Activated gamma-delta T cell (primary cell): ENCODE measurements at places on chromosomes 12 and 14.

DNA sequence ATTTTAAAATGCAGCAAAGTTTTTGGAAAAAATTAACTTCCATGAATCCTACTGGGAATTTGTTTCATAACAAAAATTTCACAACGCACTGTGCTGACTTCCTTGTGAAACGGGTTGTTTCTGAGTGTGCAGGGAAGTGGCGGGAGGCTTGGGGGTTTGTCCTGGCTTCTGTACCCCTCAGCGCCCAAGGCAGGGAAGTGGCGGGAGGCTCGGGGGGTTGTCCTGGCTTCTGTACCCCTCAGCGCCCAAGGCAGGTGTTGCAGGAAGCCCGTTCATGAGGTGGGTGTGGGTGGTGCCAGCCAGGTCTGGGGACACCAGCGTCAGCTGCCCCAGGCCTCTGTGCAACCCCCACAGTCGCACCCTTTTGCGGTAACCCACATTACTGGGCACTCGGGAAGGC is 25.1 kb downstream of the ADGRD1 start:
- DNase-seq: no peak

- no peak for DNase-seq
Measured at GRCh38 chr12:92426332-92426731, 276.5 kb upstream of the PLEKHG7 start.

DNA sequence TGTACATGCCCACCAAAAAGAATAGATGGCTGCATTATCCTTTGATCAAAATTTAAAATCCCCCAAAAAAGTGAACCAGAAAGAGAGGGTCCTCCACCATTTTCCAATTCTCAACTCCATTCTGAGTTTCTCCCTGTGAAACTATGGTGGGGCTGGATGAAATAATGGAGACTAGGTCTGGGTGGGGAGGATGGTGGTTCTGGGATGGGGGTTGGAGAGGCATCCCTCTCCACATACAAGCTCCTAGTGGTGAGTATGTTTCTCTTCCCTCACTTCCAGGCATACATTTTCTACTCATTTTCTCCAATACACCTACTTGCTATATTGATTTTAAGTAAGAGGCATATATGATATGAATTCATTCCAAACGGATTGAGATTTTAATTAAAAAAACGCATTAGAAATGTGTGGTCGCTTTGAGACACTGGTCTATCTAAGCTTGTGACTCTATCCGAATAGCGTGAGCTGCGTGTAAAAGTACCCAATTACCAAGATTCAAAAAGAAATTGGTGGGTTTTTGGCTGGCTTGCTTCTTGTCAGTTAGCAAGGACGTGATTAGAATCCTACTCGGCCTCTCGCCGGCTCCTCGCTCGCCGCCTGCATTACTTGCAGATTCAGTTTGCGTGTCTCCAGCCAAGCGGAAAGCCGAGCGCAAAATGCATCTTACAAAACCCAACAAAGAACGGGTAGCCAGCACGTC is 3.4 kb downstream of the ASCL1 start:
- no peak for DNase-seq

GRCh38 chr12:58557661-58558060 is 362.6 kb downstream of the LRIG3 start:
- no peak for DNase-seq

DNA sequence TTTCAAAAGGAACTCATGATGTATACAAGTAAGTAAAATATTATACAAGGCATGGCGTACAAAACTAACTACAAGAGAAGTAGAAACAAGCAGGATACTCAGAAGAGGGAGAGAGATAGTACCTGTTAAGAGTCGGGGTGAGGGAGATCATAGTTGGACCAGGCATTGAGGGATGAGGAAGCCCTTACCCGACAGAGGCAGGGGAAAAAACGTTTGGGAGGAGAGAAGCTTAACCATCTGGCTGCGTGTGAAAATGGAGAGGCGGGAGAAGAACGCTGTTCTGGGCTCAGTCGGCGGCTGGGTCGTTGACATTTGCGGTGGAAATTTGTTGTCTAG is 575 bp upstream of the FMNL3 start:
- DNase-seq: no peak

DNA sequence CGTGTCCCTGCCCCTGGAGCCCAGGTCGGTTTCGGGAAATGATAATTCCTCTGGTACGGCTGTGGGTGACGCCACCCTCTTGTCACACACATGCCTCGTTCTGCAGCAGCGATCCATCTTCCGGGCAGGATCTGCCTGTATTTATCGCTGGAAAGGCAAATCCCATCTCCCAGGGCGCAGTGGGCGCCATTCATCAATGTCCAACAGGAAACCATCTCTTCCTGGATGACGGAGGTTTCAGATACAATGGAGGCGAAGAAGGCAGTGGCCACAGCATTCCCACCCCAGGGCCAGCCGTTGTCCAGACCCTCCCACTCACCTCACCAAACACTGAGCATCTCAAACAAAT is 74.2 kb downstream of the NOC4L start:
- DNase-seq: no peak

- no peak for DNase-seq
Measured at GRCh38 chr14:85387181-85387580, 142.8 kb upstream of the FLRT2 start.

DNA sequence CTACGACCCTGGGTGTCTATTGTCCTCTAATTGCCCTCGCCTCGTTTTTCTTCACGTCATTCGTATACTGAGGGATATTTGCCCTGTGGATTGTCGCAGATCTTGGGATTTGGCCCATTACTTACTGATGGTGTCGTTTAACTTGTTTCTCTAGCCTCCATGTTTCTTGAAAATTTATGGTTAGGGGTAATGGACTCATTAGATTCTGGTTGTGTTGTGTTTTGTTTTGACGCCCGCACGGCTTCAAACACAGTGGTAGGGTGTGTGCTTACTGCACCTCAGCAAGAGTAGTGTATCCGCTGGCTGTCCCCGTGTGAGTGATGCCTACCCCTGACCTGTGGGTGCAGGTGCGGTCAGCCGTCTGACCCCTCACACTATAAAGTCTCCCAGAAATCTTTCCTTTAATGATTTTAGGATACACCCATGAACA is 874 bp upstream of the RNU6-8 start:
- no peak for DNase-seq

- DNase-seq: no peak
Measured at GRCh38 chr14:69289811-69290520, 30.0 kb downstream of the GALNT16 start.

DNA sequence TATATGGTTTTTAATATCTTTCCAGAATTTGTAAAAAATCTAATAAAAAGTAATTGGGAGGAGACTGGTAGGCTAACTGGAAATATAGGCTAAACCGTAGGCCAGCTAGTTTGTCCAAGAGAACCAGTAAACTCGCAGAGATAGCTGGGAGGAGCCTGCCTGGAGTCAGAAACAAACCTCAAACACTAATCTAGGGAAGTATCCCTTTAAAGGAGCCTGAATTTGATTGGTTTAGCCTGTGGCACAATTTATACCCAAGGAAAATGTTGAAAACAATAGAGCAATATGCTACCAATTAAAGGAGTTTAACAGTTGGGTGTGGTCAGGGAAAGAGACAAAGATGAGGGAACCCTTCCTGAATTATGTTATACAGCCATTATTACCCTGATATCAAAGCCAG is 109.6 kb downstream of the EML5 start:
- no peak for DNase-seq

DNA sequence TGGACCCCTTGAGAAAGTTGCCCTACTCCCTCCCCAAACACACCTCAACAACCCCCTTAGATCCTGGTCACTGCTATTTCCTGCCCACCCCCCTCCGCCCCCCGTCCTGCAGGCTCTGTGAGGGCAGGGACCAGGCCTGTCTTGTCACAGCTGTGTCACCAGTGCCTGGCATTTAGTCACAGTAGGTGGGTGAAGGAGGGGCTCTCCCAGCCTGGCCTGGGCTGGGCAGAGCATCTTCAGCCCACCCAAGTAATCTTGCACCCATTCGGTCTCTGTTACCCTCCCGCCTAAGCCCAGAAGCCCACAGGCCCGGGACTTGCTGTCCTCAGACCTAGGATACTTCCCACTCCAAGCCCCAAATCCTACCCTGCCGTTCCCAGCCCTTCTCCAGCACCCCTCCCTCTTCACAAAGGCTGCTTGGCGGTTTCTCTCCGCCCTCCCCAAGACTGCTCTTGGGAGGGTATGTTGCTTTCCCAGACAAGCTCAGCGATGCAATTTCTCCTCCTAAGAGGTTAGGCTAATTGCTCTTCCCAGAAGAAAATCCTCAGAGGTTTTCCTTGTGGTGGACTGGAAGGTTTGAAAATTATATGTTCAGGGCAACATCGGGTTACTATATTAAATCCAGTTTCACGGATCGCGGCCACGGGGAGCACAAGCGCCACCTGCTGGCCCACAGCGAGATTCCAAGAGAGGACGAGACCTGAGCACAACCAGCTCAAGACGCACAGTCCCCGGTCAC is 50.8 kb upstream of the ZFP36L1 start:
- peak; percentile 45 for DNase-seq

GRCh38 chr12:106753526-106753925 is 21.0 kb upstream of the RIC8B start:
- no peak for DNase-seq

GRCh38 chr14:79201564-79202207 is 1009.6 kb downstream of the DIO2 start:
- DNase-seq: no peak

GRCh38 chr12:15788233-15789219 is 662 bp downstream of the EPS8 start:
- DNase-seq: no peak

- no peak for DNase-seq
Measured at GRCh38 chr14:54672688-54673087, 105.8 kb downstream of the SAMD4A start.

DNA sequence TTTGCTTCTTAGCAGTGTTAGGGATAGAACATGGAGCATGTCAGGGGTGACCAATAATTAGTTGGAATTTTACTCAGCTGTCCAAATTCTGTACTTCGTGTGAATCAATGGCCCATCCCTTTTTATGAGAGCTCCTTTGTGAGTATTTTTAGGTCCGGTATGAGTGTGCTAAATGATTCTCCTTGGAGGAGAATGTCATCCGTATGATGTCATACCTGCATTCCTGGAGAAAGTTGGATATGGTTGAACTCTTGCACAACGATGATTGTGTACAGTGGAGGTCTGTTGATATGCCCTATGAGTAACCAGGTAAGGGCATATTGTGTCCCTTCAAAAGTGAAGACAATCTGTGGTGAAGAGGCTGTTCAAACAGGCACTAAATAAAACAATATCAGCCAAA is 400.8 kb downstream of the GXYLT1 start:
- no peak for DNase-seq

- peak; percentile 26 for DNase-seq
Measured at GRCh38 chr12:94650143-94651056, at the start of gene TMCC3. TMCC3 (minus strand) TSS chr12:94650557; CDS start chr12:94650430, 127 bp downstream.
